Femur (tissue), 1 donor: ENCODE measurements at places on chromosomes 13 and 19.

DNA sequence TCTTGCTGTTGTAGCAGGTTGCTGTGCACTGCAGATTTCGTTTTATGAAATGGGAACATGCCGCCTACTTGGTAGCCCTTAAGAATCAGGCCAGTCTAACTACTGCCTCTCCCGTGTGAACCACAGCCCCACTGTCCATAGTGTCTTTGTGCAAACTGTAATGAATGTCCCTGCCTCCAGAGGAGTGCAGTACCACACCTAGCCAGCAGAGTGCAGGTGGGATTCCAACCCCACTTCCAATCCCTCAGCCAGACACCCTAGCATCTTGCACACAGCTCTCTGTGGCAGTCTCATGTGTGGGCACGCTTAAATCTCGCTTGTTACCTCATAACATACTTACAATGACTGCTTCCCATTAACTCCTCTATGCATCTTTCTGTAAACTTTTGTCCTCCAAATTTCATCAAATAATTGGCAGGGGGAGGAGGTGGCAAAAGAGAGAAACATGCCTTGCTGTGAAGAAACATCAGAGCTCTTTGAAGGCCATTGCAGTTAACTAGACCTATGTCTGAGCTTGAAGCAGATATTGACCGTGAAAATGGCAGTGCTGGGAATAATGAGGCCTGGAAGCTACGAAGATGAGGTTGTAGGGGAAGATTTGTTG, 47.2 kb downstream of the ZAR1L start:
- no peak for DNase-seq

DNA sequence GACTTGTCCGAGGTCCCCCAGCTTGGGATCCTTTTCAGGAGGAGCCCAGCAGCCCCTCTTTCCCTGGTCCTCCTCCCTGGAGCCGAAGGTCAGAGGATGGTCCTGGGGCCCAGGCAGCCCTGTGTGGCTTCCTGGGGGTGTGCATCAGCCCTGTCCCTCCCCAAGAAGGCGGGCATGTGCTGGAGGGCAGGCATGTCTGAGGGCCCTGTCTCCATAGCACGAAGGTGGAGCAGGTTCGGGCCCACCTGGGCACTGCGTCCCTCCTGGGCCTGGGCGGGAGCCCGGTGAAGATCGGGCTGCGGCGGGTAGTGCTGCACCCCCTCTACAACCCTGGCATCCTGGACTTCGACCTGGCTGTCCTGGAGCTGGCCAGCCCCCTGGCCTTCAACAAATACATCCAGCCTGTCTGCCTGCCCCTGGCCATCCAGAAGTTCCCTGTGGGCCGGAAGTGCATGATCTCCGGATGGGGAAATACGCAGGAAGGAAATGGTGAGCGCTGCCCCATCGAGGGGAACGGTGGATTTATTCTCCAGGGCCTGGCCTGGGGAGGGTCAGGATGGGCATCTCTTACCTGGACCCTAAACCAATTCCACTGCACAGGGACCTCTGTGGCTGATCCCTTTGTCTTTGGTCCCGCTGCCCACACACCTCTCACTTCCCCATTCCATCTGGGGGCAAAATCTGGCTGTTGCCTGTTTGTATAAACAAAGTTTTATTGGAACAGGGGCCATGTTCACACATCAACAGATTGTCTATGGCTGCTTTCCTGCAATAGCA, 10.9 kb downstream of the TIMM13 start:
- no peak for DNase-seq

GRCh38 chr19:43574424-43575155, 737 bp downstream of the XRCC1 start:
- no peak for DNase-seq

- no peak for DNase-seq
Measured at GRCh38 chr19:45821103-45821521, 6.0 kb upstream of the RSPH6A start.

DNA sequence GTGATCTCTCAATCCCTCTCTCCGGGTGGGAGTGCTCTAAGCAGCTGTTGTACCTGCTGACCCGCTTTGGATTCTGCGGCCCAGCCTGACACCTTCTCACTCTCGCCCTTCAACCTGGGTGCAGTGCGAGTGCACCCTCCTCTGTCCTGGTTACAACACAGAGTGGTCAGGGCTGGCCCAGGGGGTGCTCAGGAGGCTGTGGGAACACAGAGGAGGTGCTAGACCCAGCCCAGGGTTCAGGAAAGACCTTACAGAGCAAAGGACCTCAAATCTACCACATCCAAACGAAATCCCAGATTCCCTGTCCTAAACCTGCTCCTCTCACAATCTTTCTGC, 23.7 kb downstream of the ZNF175 start:
- no peak for DNase-seq

GRCh38 chr19:50590191-50590590, 22.0 kb upstream of the LRRC4B start:
- no peak for DNase-seq

DNA sequence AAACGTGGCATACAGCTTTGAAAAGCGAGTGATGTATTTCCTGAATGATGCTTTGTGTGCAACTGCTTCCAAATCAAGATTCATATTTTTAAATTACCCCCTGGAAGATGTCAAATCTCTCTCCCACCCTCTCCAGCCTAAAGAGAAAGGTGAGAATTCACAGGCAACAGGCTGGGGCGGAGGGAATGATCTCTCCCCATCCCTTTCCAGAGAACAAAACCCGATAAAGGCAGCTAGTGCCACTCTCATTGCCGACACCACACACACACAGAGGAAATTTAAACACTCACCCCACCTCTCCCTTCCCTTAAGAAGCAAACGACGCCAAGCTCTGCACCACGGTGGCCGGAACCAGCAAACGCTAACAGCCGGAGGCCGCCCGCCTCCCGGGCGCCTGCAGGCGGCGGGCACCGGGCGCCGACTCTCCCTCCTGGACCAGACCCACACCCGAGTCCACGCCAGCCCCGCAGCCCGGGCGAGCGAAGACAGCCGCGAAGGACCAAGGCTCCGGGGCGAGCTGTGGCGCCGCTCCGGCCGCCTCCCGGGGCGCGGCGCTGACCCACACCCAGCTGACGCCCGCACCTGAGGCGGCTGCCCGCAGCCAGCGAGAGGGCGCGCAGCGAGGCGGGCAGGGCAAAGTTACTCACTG, 477 bp downstream of the LNX2 start:
- no peak for DNase-seq

DNA sequence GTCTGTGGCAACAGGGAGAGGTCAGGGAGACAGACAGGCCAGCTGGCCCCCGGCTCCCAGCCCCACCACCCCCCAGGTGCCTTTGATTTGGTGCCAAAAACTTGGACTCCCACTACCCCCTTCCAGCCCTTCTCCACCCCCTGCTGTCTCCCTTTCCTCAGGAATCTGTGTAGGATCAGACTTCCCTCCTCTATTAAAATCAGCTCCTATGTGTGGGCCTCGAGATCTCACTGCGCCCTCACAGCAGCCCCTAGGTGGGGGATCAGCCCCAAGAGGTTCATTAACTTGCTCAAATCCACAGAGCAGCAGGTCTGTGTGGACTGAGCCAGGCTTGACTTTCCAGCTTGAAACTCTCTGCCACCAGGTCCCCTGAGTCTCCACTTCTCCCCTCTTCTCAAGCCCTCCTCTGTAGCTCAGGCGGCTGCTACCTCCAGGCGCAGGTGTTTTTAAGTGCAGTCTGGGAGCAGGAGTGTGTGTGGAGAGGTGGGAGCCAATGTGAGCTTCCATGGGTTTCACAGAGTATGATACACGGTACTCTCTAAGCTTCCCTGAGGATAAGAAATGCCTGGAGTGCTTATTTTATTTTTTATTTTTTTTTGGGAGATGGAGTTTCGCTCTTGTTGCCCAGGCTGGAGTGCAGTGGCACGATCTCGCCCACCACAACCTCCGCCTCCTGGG, 1.7 kb downstream of the GAPDHS start:
- DNase-seq = no peak

DNA sequence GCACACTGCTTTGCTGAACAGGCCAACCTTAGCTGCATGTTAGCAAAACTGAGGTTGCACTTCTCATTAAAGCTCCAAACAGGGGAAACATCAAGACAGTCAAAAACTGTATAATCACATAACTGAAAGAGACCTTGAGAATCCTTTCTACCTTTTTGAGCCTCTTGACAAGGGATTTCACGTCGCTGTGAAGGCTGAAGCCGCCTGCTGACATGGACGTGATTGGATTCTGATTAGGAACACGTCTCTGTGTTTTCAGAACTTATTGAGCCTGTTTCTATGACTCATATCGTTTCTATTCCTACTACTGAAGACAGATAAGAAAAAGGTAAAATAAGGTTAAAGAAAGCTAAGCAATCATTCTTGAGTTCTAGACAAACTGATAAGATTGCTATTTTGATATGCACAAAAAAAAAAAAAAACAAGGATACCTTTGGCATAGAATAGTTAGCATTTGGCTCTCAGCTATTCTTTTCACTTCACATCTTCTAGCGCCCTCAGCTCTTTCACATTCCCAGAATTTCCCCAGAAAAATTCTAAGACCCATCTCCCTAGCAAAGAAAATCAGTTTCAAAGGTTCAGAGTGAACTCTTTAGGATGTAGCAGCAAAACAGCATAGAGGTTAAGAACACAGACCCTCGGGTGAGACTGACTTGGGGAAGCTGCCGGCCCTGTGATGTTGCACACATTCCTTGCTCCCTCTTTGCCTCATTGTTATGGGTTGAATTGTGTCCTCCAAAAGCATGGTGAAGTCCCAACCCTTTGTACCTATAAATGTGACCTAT, 81.6 kb downstream of the DOCK9 start:
- no peak for DNase-seq

DNA sequence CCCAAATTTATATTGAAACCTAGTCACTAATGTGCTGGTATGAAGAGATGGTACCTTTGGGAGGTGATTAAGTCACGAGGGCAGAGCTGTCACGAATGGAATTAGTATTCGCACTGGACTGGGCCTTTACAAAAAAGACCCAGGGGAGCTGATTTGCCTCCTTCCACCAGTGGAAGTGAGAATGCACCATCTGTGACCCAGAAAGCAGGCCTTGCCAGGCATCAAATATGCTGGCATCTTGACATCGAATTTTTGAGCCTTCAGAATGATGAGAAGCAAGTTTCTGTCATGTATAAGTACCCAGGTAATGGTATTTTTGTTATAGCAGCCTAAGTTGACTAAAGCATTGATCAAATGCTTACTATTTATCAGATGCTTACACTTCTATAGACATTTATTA, 373.6 kb downstream of the FGF14 start:
- DNase-seq = no peak

DNA sequence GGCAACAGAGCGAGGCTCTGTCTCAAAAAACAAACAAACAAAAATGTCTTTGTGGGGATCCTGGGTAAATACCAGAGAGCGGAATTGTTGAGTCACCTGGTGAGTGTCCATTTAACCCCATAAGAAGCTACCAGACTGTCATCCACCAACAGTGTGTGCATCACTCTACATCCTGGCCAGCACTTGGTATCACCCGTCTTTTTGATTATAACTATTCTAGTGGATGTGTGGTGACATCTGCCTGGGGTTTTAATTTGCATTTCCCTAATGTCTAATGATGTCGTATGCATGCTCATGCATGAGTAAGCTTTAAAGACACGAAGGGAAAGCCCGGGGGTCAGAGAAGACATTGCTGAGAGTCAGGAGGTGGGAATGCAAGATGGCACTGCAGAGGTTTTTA, 126.7 kb upstream of the MRI1 start:
- DNase-seq = no peak

DNA sequence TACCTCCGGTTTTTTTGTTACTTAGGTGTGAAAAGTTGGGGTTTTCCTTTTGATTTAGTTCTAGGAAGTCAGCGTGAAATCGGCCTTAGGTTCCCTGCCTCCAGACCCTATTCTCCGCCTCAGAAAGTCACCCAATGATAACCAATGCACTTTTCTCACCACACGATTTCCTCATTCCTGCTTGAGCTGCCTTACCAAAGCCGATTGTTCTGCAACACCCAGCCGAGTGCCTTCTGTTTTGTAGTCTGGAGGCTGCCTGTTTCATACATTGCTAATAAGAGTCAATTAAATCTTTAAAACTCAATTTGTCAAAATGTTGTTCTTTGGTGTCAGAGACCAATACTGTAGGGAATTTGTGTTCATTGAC, 39.7 kb downstream of the GJA3 start:
- no peak for DNase-seq

GRCh38 chr19:46599716-46600373, 1.3 kb upstream of the CALM3 start:
- no peak for DNase-seq

DNA sequence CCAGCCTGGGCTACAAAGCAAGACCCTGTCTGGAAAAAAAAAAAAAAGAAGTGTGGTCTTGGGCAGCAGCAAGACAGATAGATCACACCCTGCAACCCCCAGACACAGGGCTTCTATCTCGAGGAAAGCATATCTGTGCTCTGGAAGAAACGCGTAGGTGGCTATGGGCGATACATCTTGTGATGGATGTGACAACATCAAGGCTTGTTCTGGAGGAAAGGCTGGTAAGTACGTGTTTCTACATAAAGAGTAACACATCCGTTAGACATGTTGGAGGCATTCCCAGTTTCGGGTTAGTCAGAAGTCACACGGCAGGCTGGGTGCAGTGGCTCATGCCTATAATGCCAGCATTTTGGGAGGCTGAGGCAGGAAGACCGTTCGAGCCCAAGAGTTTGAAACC, 6.6 kb upstream of the DHDH start:
- no peak for DNase-seq

DNA sequence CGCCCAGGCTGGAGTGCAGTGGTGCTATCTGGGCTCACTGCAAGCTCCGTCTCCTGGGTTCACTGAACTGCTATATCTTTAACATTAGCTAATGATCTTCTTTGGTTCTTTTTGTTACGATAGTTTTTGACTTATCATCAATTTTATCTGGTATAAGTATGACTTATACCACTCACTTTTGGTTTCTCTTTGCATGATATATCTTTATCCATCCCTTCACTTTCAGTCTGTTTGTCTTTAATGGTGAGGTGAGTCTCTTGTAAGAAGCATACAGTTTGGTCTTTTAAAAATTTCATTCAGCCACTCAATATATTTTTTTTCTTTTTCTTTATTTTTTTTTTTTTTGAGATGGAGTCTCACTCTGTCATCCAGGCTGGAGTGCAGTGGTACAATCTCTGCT, 58.4 kb downstream of the ADGRE1 start:
- no peak for DNase-seq

- no peak for DNase-seq
Measured at GRCh38 chr13:73696713-73697112, 437.5 kb downstream of the KLF12 start.

DNA sequence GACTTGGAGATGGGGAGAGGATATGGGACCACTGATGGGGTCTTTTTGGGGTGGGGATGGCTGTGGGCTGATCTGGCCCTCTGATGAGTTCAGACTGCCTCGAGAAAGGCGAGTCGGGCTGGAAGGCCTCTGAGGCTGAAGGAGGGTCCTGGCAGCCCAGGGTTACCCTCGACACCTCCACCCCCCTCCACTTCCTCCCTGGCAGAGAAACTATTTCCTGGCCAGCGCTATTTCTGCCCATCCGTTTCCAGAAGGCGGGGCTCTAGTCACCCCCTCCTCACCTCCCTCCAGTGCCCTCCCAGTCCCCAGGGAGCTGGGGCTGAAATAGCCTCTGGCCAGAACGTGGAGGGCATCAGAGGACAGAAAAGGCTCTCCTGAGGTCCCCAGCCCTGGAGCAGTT, 9.7 kb downstream of the EXOC3L2 start:
- DNase-seq = no peak

GRCh38 chr19:49677901-49678674, 1.0 kb downstream of the PRMT1 start:
- peak; percentile 87 for DNase-seq
